ENCODE measurements at places on chromosomes 7 and 10.

GRCh38 chr7:33809228-33809627, 96.1 kb upstream of the BMPER start:
- no peak for DNase-seq

- DNase-seq, result no peak
Measured at GRCh38 chr7:5435291-5436002, 11.8 kb upstream of the TNRC18 start.

DNA sequence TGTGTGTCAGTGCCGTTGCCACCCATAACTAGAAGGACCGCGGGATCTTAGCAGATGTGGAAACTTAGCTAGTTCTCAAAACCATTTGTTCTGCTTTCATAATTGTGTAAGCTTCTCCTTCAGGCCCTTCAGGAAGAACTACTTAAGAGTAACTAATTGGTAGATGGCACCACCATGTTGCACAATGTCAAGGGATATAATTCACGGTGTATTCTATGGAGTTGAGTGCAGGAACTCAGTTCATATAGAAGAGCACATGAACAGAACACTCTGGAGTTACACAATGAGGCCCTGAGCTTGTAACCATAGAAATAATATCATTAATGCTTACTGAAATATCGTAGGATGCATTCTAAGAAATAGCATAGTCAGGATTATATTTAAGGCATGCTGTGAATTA, 126.5 kb upstream of the GAD2 start:
- no peak for DNase-seq

DNA sequence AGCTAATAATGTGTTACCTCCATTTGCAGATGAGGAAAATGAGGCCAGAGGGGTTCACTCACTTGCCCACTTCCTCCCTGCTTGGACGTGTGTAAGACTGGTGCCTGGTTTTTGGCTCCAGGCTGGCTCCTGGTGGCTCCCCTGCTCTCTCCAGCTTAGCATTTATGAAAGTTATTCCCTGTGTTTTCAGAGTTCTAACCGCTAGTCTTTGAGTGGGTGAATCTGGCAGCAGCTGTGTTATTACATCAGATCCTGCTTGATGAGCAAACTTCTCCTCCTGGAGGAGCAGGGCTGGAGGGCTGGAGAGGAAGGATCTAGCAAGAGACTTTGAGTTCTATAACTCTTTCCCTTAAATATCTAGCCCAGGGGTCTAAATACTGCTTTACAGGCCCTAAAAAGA, 80.9 kb upstream of the AGBL3 start:
- DNase-seq, result no peak

- no peak for DNase-seq
Measured at GRCh38 chr7:133114519-133114918, 32.6 kb upstream of the CHCHD3 start.

- no peak for DNase-seq
Measured at GRCh38 chr7:132511921-132512320, 64.3 kb downstream of the PLXNA4 start.

- peak; percentile 85 for DNase-seq
Measured at GRCh38 chr10:75294866-75295701, 59.3 kb upstream of the COMTD1 start.

- DNase-seq, result no peak
Measured at GRCh38 chr7:101527844-101528667, 101.0 kb downstream of the MYL10 start.

DNA sequence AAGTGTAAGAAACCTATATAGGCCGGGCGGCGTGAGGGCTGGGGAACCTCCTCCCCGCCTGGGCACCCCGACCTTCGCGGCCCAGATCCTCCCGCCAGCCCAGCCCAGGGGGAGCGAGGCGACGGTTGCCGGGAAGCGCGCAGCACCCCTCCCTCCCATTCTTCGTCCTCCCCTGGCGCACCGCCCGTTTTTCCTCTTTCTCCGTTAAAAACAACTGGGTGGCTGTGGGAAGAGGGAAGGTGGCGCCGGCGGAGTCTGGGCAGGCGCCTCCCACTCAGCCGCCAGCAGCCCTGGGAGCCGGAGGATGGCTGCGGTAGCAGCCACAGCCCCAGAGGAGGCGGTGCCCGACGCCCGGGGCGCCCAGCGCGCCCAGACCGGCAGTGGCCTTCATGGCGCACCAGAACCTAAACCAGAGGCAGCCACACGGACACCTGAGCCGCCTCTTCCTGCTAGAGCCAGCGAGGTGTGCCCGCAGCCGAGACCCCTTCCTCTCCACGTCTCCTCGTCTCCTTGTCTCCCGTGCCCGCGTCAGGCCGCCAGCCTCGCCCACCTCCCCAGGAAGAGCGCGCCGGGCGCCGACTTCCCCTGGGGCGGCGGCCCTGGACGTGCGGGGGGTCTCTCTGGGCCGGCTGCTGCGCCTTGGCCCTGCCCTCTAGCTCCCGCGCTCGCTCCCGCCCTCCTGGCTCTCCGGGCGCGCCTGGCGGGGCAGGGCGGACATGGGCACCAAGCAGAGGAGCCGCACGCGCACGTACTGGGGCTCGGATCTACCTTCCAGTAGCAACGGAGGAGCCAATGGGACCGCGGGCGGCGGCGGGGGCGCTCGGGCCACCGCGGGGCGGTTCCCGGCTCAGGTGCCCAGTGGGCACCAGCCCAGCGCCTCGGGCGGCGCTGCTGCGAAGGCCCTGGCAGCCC, 32.8 kb upstream of the SFTPD start:
- no peak for DNase-seq

DNA sequence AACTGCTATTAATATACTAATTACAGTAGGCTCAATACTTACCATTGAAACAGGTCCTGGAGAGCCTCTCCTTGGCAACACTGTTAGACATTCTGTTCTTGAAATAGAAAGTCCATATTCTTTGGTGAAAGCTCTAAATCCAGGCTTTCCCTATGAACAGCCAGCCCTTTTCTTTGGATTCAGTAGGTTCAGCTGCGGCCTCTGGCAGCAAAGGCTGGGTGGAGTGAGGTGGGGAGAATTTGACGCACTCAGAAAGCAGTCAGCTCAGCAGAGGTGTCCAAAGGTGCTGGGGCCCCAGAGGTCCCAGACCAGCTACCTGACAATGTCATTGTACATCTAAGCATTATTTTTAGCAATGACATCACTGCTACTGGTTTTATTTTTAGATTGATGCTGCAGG, 146.1 kb downstream of the GRK5 start:
- no peak for DNase-seq

GRCh38 chr10:43408331-43408709, 666 bp downstream of the HNRNPF start:
- DNase-seq, result no peak

GRCh38 chr10:105241254-105241653, 600.2 kb downstream of the SORCS3 start:
- DNase-seq, result no peak

DNA sequence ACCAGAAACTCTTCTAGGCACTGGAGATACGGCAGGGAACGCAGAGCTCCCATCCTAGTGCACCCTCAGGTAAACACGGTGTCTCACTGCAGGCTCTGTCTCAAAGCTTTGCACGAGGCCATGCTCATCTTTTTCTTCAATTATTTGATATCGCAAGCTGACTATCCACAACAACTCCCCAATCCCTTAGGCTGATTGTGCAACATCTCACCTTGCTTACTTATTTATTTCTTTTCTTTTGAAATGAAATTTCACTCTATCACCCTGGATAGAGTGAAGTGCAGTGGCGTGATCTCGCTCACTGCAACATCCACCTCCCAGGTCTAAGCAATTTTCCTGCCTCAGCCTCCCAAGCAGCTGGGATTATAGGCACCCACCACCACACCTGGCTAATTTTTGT, 12.4 kb downstream of the ITIH2 start:
- no peak for DNase-seq

GRCh38 chr10:76399226-76399625, 967.8 kb downstream of the LRMDA start:
- no peak for DNase-seq

DNA sequence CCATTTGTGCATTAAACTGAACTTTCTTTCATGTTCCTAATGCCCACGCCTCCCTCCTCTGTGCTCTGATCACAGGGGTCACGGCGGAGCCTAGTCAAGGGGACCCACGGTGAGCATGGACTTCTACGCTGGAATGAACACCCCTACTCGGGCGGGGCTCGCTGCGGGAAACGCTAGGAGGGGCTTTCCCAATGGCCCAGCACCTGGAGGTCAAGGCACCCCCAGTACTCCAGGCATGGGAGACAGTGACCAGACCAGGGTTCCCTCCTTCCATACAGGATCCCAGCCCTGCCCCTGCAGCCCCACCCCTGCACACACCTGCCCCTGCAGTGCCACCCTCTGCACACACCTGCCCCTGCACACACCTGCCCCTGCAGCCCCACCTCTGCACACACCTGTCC, 27.1 kb upstream of the NKX6-2 start:
- no peak for DNase-seq

GRCh38 chr10:75527542-75527941, 96.1 kb downstream of the LRMDA start:
- no peak for DNase-seq

- no peak for DNase-seq
Measured at GRCh38 chr10:75042292-75042974, 69.0 kb upstream of the SAMD8 start.

- no peak for DNase-seq
Measured at GRCh38 chr10:49597426-49598163, 12.5 kb upstream of the SLC18A3 start.

DNA sequence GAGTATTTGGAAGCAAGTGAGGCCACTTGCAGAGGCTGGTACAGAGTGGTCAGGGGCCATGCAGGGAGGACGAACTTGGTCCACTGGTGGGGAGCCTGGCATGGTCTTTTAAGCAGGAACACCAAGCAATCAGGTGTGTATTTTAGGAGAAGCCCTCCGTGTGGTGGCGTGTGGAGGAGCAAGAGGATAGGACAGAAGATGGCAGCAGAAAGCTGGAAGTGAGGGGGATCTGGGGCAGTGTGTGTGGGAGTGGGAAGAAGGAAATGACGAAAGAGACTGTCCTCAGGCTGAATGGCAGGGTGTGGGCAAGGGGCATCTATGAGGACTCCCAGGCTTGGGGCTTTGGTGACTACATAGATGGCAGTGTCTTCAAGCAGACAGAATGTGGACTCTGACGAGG, 51.2 kb downstream of the TEX36 start:
- no peak for DNase-seq

GRCh38 chr7:42761486-42761885, 150.4 kb downstream of the C7orf25 start:
- no peak for DNase-seq

GRCh38 chr10:70714245-70714644, 41.9 kb downstream of the ADAMTS14 start:
- DNase-seq, result no peak

DNA sequence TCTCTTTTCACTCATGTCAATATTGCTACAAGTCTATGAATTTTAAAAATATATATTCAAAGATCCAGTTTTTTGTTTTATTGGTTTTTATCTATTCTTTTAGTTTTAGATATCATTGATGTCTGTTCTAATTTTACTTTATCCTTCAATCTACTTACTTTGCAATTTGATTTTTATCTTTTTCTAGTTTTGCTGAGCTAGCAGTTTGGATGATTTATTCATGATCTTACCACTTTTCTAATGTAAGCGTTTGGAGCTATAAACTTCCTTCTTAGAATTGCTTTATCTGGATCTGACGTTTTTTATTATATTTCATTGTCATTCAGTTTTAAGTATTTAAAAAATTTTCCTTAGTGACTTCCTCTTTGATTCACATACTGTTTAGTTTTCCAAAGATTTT, 664.5 kb upstream of the VSTM2A start:
- DNase-seq, result no peak

- no peak for DNase-seq
Measured at GRCh38 chr10:78658645-78659597, 409.8 kb upstream of the ZMIZ1 start.

DNA sequence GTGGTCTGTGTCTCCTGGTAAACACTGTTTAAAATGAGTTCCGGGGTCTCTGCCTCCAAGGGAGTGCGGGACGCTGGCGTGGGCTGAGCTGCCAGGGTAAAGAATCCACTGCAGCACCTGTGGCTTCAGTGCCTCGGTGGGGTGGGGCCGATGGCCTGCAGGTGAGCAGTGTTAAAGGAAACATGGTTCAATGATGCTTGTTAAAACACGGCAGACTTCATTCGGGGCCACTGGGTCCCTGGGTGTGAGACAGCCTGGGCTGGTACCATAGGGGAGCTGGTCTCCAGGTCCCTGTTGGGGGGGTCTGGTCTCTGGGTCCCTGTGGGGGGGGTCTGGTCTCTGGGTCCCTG, 24.9 kb upstream of the KNDC1 start:
- no peak for DNase-seq

- DNase-seq, result no peak
Measured at GRCh38 chr10:107163076-107163855, 1.2 kb downstream of the SORCS1 start.

- no peak for DNase-seq
Measured at GRCh38 chr7:105897999-105898398, 21.6 kb upstream of the ATXN7L1 start.

DNA sequence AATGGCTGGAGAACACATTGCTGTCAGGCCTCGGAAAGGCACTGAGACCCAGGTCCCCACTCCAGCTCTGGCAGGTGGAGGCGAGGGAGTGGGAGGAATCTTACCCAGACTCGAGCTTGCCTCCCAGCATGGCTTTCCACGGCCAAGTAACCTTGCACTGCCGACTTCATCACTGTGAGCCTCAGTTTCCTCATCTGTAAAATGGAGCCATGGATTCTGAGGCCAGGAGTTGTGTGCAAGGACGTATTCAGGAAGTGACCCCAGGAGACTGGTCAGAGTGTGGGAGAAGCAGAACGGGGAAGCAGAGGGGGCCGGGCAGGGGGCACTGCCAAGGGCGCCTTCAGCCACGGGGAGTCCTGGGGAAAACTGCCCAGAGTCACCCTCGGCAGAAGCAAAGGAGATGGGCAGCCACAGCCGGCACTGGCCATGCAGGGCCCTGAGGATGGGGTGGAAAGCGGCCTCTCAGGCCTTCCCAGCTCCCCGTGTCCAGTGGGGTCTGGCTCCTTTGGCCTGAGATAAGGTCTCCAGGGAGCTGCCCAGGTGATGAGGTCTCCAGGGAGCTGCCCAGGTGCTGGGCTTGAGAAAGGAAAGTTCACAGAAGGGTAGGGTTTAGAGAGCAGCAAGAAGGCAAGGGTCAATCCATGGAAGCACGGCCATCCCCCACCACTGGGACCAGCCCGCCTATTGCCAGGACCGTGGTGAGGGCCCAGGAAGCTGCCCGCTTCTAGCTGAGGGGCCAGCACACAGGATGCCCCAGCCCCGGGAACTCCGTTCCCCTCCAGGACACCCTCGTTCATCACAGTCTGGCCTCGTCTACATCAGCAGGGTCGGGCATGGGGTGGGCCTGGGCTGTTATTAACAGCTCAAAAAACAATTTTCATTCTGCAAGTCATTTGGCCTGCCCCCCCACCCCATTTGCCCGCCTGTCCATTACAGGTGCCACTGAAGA, 34.3 kb upstream of the EN2 start:
- no peak for DNase-seq

GRCh38 chr10:3750006-3750816, 34.8 kb downstream of the KLF6 start:
- DNase-seq, result no peak
